ENCODE measurements at places on chromosomes 6 and 20. TPM values are rescaled to one million over a fixed set of nuclear protein-coding genes. Genes with fewer than 3 reads are reported as not detected.

DNA sequence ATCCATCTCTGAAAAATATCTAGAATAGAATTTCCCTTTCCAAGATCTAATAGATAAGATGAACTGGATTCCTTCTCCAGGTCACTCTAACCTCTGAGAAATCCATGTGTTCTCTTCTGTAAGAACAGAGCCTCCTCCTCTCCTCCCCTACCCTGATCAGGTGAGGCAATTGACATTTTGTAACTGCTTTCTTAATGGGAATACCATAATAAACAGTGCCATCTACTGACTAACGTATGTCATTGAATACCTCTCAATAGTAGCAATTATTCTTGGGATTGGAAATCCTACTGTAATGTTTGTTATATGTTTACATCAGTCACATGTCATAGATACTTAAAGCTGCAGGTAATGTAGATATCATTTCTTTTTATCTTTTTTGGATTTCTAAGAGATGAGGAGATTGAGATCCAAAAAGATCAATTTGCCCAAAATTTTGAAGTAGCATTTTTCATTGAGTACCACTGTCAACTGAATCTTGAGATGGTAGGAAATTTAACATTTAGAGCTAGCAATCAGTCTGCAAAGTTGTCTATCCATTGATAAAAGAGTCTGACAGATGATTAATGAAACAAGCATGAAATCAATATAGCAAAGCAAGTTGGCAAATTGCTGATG lies 365.8 kb upstream of the HSF2 start:
- no peak overlapping the region for H3K27ac ChIP-seq

- peak overlapping the region; percentile 52 for H3K4me3 ChIP-seq
- peaks cover 99% of the 10 kb centered on the region for H3K27me3 ChIP-seq
- H3K36me3 ChIP-seq = no peaks in the 10 kb centered on the region
Observed at GRCh38 chr6:108163267-108163643, 2.6 kb upstream of the NR2E1 start.

DNA sequence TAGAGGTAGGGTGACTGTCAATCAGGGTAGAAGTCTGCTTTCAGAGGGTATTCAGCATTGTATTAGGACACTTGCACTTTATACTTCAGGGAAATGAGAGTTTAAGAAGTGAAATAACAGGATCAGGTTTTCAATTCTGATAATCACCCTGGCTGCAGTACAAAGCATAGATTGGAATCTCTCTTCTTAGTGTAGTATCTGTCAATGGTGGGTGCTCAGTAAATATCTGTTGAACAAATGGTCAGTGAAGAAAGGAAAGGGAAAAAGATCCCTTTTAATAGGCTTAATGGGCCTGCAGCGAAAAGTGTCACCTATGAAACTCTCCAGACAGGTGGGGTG lies 18.7 kb downstream of the TUBB2B start:
- no peaks in the 10 kb centered on the region for H3K27me3 ChIP-seq
- H3K4me1 ChIP-seq = peaks cover 14% of the 10 kb centered on the region
- H3K36me3 ChIP-seq = no peaks in the 10 kb centered on the region
- no peak overlapping the region for H3K4me3 ChIP-seq
- DNase-seq = no peak

DNA sequence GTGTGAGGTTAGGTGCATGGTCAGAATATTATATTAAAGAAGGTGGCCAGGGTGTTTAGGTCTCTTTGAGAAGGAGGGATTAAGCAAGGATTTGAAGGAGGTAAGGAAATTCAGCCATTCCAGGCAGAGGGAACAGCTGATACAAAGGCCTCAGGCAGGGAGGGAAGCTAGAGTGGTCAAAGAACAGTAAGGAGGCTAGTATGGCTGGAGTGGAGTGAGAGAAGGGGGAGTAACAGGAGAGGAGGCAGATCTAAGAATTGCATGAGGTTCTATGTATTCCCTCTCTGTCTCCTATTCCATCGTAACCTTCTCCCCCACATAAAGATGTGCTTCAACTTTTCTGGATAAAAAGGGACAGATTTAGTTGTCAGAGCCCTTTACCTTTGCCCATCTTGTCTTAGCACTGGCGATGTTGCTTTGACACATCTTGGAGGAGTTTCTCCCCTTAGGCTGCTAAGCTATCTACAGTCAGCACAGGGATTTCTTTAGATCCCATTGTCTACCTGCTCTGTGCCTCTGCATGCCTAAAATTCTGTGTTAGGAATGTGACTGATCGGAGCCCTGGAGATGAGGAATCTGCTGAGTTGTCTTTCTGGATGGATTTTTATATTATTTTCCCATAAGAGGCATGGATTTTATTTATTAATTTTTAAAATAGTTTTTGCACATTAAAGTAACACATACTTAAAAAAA lies 59.9 kb downstream of the KLHL31 start:
- H3K36me3 ChIP-seq = no peaks in the 10 kb centered on the region
- DNase-seq = no peak
- no peak overlapping the region for H3K27ac ChIP-seq
- no peak overlapping the region for H3K4me3 ChIP-seq
- no peaks in the 10 kb centered on the region for H3K4me1 ChIP-seq
- no peaks in the 10 kb centered on the region for H3K27me3 ChIP-seq

DNA sequence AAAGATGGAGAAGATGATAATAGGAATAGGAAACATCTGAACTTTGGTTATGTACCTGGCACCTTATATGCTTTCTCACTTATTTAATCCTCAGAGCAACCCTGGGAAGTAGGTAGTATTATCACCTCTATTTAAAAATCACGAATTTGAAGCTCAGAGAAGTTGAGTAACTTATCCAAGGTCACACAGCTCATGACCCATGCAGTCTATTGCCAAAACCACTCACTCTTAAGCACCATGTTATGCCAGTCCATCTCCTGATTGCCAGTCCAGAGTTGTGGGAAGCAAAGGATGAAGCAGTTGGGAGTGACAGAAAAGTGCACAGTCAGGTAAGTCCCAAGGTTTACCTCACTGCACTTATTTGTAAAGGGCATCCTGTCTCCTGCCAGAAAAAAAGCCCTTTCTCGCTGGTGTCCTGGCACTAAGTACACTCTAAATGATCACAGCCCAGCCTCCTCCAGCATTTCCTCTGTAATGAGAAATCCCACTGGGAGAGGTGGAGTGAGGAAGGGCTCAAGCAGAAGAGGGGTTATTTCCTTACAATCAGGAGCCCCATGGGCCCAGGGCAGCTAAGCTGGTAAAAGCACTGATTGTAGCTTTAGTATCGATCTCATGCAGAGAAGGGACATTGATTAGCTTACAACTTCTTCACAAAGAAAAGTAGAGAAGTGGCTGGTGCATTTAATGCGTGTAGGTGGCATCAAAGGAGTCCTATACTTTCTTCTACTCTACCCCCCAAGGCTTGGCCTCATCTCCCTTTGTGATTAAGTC lies 21.3 kb upstream of the SCGN start:
- no peak for DNase-seq
- H3K4me1 ChIP-seq = peaks cover 22% of the 10 kb centered on the region
- H3K27ac ChIP-seq = no peak overlapping the region
- H3K36me3 ChIP-seq = no peaks in the 10 kb centered on the region
- no peak overlapping the region for H3K4me3 ChIP-seq

DNA sequence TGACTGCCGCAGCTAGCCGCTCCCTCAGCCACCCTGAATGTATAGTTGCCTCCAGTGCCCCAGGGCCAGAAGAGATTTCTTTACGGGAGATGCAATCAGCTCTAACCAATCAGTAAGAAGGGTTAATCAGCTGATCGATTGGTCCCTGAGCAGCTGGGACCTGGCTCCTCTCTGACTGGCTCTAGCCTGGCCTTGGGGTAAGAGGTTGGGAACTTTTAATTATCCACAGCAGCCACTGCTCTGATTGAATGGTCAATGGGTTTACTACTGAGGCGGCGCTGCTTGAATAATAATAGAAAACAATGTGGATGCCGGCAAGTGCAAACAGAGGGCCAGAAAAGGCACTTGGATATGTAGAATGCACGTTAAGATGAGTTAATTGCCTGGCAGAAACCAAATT lies 99.8 kb downstream of the TFAP2A start:
- peak overlapping the region; percentile 92 for H3K27ac ChIP-seq
- peak overlapping the region; percentile 48 for H3K4me3 ChIP-seq
- H3K4me1 ChIP-seq = peaks cover 53% of the 10 kb centered on the region
- peak; percentile 1 for DNase-seq
- H3K36me3 ChIP-seq = no peaks in the 10 kb centered on the region
- no peaks in the 10 kb centered on the region for H3K27me3 ChIP-seq

DNA sequence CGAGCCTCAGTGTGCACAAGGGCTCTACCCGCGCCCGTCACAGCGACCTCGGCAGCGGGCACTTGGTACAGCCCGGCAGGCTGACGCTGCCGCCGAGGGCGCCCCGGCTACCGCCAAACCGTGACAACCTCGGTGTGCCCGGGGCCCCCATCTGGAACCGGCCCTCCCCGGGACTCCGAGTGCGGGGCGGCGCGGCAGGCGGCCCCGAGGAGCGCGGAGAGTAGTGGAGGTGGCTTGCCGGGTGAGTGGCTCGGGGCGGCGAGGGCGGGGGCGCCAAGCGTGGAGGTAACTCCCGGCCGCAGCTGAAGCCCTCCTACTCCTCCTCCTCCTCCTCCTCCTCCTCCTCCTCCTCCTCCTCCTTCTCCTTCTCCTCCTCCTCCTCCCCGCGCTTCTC lies at the start of gene ISM1:
TSS of gene ISM1 (plus strand) at position 371 of the 394 bp plus-strand sequence. CDS start 503 bp downstream, outside the sequence.
- H3K36me3 ChIP-seq = no peaks in the 10 kb centered on the region
- no peak for DNase-seq
- H3K4me3 ChIP-seq = peak within 1 kb of the TSS; percentile 90
- H3K27me3 ChIP-seq = peaks cover 84% of the 10 kb centered on the region

DNA sequence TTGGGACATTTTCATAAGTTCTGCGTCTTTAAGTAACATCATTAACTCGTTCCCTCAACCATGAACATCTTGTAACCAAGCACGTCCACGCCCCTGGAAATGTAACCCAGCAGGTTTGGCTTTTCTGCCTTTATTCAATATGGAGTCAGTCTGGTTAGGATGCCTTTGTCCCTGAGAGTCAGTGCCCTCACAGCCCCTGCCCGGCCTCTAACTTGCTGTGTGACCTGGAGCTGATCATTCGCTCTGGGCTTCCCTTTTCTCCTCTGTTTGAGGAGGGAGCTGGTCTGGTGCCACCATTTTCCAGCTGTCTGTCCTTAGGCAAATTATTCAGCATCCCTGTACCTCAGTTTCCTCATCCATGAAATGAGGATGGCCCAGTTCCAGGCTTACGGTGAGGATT lies 26.5 kb upstream of the ANGPT4 start:
- no peaks in the 10 kb centered on the region for H3K4me1 ChIP-seq
- H3K27me3 ChIP-seq = peaks cover 44% of the 10 kb centered on the region
- H3K27ac ChIP-seq = no peak overlapping the region
- H3K36me3 ChIP-seq = no peaks in the 10 kb centered on the region
- no peak for DNase-seq
- H3K4me3 ChIP-seq = no peak overlapping the region

DNA sequence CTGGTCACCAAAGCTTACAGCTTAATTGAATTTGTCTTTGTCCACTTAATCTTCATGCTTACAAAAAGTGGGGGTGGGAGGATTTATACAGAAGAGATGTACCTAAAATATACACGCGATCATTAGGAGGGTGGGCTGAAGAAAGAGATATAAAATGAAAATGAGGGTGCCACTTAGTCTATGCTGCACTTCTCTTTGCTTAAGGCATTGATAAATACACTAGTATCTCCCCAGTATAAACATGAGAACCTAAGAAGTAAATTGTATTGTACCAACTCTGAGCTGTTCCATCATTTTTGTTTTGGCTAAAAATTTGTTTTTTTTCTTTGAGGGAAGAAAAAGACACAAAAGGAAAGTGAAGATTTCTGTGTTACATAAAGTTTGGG lies 170.8 kb upstream of the ZNF217 start:
- H3K27me3 ChIP-seq = no peaks in the 10 kb centered on the region
- peak overlapping the region; percentile 73 for H3K4me3 ChIP-seq
- peak overlapping the region; percentile 97 for H3K27ac ChIP-seq

GRCh38 chr20:20276811-20277530 lies 90.9 kb upstream of the INSM1 start:
- DNase-seq = no peak
- H3K27ac ChIP-seq = no peak overlapping the region
- H3K4me3 ChIP-seq = no peak overlapping the region
- no peaks in the 10 kb centered on the region for H3K27me3 ChIP-seq
- peaks cover 24% of the 10 kb centered on the region for H3K4me1 ChIP-seq

GRCh38 chr20:39358052-39358451 lies 395.9 kb downstream of the DHX35 start:
- no peaks in the 10 kb centered on the region for H3K4me1 ChIP-seq
- no peak for DNase-seq
- no peak overlapping the region for H3K4me3 ChIP-seq
- no peaks in the 10 kb centered on the region for H3K36me3 ChIP-seq
- H3K27ac ChIP-seq = no peak overlapping the region

VGLL2 gene
- 0.16 TPM for total RNA-seq

HLA-DQB2 gene
- total RNA-seq = not detected

MTRF1L gene
- 22.5 TPM for total RNA-seq

ZSCAN9 gene
- total RNA-seq = 30.3 TPM

ATP6V1G2 gene
- total RNA-seq = 3.3 TPM

PROCR gene
- not detected for total RNA-seq

PPP1R14C gene
- total RNA-seq = 7.3 TPM

DAAM2 gene
- 17.6 TPM for total RNA-seq

All from neural crest cell (in vitro differentiated cells).